ENCODE measurements at places on chromosomes 2 and 18.

DNA sequence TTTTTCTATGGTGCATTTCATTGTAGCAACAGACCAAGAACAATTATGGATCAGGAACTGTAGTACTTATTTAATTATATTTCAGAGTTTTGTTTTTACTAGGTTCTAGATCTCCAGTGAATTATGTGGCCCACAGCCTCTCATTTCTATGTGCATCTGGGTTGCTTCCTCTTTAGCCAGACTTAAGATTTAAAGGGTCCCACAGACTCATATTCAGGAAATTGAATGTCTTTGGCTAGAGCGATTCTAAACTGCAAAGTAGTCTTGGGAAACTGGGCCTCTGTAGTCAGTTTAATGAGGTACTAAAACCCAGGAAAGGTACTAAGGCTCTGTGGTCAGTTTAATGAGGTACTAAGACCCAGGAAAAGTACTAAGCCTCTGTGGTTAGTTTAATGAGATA, 94.4 kb downstream of the LYPD6B start:
- no peak for DNase-seq

- DNase-seq, result no peak
Measured at GRCh38 chr2:720842-721241, 43.6 kb upstream of the TMEM18 start.

DNA sequence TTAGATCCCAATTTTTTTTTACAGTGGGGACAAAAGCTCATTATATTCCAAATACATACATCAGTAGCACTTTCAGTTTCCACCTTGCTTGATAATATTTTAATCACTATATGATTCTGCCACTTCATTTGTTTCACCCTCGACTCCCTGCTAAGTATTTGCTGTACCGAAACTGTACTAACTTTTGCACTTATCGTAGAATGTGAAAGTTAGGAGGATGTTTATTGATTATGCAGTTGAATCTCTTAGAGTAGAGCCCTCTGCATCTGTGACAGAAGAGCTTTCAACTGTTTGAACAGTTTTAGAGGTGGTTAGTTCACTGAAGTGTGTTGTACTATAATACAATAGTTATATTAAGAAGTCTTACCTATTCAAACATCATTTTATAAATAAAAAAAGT, 20.8 kb downstream of the NCOA1 start:
- DNase-seq, result no peak

GRCh38 chr2:28052691-28053090, 162.2 kb downstream of the BABAM2 start:
- DNase-seq, result no peak

- DNase-seq, result peak; percentile 39
Measured at GRCh38 chr2:28663359-28663758, 88.3 kb upstream of the PPP1CB start.

GRCh38 chr2:64478502-64479230, 24.7 kb downstream of the LGALSL start:
- DNase-seq, result no peak

GRCh38 chr2:157644776-157645175, 16.1 kb upstream of the ACVR1C start:
- no peak for DNase-seq

GRCh38 chr2:126642031-126642430, 13.9 kb upstream of the GYPC start:
- no peak for DNase-seq

DNA sequence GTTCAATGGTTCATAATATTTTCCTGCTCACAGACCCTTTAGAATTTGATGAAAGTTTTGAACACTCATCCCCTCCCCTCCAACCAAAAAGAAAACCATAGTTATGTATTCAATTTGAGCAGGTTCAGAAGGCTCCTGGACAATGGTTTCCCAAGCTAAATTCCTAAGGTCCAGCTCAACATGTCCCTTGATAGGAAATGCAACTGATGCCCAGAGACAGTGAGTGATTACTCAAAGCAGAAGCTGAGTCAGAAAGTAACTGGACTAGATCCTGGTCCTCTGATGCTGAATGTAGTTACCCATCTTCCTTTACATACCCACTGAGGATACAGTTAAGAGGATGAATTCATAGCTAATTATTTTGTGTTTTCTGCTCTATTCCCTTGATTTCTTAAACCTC, 218.9 kb upstream of the NCKAP5 start:
- no peak for DNase-seq

DNA sequence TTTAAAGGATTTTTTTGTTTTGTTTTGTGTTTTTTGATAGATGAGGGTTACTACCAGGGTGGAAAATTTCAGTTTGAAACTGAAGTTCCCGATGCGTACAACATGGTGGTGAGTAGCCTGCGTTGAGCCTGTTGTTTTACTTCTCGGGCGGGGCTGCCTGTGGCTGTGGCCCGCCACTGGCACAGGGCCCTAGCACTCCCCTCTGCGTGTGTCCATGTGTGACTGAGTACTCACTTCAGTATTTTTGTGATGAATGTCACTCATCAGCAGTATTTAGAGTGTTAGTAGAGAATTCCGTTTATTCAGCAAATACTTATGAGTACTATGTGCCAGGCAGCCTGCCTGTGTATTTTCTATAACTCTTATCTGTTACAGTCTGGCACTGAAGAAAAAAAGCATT, 44.3 kb upstream of the SCLY start:
- no peak for DNase-seq

DNA sequence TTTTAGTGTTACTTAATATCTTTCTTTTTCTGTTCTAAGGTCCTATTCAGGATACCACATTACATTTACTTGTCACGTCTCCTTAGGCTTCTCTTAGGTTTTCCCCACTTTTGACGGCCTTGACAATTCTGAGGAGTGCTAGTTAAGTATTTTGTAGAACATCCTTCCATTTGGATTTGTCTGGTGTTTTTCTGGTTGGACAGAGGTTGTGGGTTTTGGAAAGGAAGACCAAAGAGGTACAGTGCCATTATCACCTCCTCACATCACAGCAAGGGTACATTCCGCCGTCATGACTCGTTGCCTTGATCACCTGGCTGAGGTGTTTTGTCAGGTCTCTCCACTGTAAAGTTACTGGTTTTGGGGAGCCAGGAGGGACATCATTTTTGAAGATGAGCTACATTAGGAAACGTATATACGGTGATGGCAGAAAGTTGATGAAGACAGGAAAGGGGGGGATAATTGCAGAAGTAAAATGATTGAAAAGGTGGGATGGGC, 88.4 kb upstream of the TMEM247 start:
- DNase-seq, result no peak
